Stimulated activated CD8-positive, alpha-beta memory T cell treated with anti-CD3 and anti-CD28 coated beads, Interleukin-7, amount 100 ng/mL, for 4 hours (primary cell): ENCODE measurements at places on chromosomes 5 and 9.

- no peak for DNase-seq
Measured at GRCh38 chr5:137119321-137119720, 379.8 kb downstream of the SPOCK1 start.

DNA sequence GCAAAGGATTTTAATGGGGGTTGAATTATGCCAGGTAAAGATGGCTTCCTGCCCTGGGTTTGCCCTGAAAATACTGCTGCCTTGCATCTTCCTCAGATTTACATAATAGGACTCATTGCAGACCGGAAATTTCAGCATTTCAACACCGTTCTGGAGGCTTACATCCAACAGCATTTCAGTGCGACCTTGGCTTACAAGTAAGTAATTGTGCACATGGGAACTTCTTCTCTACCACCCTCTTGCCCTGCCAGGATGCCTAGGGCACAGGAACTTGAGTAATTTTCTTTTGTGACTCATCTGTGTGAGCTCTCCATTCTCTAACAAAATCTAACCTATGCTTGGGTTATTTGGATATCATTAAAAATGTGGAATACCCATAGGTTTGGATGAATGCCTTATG is 80.2 kb downstream of the DOCK2 start:
- no peak for DNase-seq

DNA sequence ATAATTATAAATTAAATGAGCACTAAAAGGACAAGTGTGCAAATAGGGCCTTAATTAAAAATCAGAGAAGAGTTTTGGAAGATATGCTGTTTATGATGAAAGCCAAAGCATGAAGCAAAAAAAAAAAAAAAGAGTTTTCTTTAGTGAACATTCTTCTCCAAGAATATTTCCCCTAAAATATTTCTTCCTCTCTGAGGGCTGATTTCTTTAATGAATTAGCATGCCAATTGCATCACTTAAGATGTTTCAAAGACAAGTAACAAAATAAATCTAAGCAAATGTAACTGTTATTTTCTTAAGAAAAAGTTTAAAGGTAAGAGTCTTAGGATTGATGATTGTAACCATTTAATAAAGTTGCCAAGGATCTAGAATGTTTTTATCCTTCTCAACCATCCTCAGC is 81.6 kb upstream of the MPDZ start:
- DNase-seq: no peak

DNA sequence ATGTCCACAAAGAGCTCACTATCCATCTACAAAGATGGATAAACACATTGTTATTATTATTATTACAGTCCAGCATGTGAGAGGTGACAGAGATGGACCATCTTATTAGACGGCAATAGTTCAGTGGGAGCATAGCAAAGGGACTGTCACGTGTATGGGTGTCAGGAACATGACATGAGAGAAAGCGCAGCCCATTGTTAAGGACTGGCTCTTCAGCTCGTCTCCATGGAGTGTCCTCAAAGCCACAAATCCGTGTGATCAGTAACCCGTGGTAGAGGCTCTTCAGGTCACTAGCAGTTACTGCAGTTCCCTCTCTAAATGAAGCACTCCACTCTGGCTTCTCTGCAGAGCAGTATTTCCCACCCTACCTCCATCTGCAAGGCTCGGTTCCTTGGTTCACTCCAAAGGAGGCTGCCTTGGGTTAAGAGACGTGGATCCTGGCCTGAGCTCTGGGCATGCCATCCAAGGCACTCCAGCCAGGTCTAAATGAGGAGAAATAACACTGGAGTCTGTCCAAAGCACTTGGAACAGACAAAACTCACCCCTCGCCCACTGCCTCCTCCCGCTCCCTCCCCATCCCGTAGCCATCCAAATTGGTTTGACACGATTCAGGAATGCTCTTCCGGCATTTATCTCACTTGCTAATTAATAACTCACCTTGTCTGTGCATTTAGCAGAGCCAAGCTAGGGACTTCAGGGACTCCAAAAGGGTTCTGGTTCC is 122.3 kb upstream of the WWC1 start:
- DNase-seq: no peak

GRCh38 chr5:34803974-34804732 is 34.8 kb upstream of the TTC23L start:
- DNase-seq: no peak

DNA sequence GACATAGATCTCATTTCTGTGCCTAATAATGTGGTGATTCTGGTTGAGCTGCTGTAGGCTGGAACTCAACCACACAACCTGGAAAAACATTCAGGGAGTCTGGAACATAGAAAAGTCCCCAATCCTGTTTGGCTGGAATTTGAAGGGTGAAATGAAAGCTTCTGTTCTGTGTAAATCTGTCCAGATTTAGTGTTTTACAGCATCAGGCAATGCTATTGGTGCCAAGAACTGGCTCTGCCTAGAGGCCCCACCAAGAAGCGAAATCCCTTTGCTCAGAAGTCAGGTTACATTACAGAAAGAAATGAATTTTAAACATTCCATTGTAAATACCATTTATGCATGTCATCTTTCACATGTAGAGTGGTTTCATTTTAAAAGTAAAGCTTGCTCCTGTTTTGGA is 56.3 kb downstream of the TMEM174 start:
- no peak for DNase-seq

DNA sequence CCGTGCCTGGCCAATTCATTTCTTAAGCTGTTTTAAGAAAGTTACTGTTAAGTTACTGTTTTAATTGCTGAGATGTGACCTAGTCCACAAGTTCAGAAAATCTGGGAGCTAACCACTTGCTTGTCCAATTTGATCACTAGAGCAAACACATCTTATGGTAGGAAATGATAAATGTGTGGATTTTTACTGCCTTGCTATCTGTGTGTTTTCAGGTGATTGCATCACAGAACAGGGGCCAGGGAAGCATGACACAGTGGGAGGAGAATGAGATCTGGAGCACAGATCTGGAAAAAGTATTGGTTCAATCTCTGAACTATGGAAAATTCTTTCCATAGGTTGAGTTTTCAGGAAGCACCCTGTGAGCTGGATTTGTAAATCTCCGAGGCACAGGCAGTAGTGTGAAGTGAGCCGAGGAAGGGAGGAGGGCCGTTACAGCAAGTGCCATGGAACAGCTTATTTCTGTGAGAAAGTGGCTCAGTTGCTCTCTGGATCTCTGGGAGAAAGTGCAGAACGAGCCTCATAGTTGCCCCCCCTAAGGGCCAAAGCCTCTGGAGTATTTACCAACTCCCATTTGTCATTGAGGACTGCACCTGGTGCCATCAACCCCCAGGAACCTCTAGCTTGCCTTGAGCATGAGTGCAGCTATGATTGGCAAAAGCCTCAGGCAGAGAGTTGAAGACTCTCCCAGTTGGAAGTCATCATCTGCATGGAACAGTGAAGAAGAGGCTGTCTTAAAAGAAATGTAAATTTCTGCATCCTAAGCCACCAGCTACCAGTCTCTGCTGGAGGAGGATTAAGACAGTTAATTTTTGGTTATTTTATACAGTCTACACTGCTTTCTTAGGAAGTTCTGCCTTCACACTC is 161.8 kb upstream of the CLINT1 start:
- DNase-seq: no peak
